ENCODE measurements at places on chromosomes 2 and 18.

- DNase-seq, result no peak
Observed at GRCh38 chr2:235447210-235447609, 46.6 kb upstream of the AGAP1 start.

DNA sequence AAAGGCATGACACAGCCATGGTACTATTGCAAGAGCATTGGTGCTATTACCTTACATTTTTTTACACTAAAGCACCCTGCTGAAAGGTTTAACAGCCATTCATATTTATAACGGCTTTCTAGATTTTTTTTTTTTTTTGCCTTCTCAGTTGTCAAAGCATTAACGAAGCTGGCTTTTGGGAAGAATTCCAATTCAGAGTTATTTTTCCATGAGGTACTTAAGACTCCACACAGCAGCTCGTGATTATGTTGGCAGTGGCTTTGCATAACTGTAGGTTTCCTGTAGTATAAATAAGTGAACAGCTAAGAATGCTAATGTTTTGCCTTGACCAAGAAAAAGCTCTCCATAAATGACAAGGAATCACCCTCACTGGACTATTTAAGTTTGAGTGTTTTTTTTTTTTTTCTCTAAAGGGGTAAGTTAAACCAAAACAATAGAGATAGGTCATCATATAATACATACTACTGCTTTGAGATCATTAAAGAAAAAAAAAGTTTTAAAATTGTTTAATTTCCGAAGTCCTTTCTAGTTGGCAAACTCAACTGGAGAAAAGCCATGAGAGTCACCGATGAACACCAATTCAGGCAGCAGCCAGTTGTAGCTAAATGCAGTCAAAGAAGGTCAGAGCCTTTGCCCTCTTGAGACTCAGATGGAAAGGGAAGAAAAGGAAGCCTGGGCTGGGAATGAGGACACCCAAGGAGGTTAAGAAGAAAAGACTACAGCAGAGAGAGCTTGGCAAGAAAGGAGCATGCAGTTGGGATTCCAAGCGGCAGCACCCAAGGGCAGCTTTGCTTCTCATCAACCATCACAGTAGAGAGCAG lies 187.4 kb upstream of the NCKAP5 start:
- DNase-seq, result no peak

GRCh38 chr2:65922794-65923193 lies 490.4 kb upstream of the SPRED2 start:
- no peak for DNase-seq

DNA sequence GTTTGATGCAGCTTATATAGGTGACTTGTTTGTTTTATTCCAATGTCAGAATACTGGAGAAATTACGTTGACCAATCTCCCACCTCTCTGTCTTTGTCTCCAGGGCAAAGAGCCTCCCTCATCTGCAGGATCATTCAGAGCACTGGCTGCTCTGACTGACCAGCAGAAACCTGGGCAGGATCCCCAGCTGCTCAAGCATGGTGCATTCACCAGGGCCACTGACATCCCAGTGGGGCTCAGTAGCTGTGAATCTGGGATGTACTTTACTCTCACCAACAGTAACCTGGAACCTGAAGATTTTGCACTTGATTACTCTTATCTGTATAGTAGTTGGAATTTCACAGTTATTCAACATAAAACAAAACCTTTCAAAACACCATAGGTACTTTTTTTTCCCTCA lies 235.9 kb downstream of the ANKRD36 start:
- no peak for DNase-seq

- DNase-seq, result no peak
Observed at GRCh38 chr2:43152741-43153647, 73.4 kb downstream of the ZFP36L2 start.

GRCh38 chr18:44672506-44672905 lies 8.2 kb upstream of the SETBP1 start:
- DNase-seq, result no peak

- DNase-seq, result no peak
Observed at GRCh38 chr2:9705196-9705595, 74.4 kb upstream of the YWHAQ start.
